ENCODE measurements at places on chromosomes 12 and 14. TPM values are rescaled to one million over a fixed set of nuclear protein-coding genes. Genes with fewer than 3 reads are reported as not detected.

Gene SLC4A8
- total RNA-seq, result 30.0 TPM

Gene ACRBP
- total RNA-seq, result 0.69 TPM

- DNase-seq, result no peak
Observed at GRCh38 chr14:85617791-85618190, 87.8 kb downstream of the FLRT2 start.

DNA sequence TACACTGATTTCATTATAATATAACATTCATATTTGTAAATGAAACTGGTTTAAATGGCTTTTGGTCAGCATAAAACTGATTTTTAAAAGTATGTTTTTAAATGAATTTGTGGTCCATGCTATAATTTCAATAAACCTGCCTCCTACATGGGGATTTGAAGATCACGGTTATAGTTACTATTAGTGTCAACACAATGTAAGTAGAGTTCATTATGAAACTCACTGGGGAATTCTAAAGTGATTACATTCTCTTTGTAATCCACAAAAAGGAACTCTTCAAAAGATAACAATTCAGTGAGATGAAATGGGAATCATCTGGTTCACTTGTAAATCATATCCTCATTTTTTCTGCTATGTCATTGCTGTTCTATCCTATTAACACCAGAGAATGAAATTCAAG is 204.5 kb upstream of the G2E3 start:
- DNase-seq, result no peak

DNA sequence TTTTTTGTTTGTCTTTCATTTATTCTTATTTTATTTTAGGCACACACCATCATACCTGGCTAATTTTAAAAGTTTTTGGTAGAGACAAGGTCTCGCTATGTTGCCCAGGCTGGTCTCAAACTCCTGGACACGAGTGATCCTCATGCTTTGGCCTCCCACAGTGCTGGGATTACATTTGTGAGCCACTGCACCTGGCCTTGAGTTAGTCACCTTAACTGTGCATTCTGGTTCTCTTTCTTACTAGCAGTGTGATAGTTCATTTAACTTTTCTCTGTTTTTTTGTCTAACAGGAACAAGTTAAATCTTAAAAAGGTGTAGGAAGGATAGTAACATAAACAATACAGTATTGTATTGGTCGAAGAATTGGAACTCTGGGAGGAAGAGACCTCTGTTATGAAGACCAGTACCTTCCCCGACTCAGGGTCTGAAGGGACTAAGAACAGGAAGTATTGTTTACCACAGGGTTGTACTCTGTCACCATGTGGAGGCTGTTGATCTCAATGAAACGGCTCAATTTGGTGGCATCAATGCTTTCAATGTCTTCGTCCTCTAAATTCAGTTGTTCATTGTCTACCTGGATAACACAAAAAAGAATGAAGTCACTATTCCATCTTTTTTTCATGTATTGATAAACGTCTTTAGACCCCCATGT is 17.7 kb downstream of the ERP27 start:
- DNase-seq, result no peak
